ENCODE measurements at places on chromosomes 6 and 20.

GRCh38 chr6:157126183-157127098, 196.9 kb downstream of the TMEM242 start:
- DNase-seq, result no peak

- DNase-seq, result no peak
Measured at GRCh38 chr6:528989-529388, 127.9 kb downstream of the HUS1B start.

GRCh38 chr20:13464702-13465101, 174.0 kb downstream of the TASP1 start:
- no peak for DNase-seq

- DNase-seq, result no peak
Measured at GRCh38 chr6:156659822-156660198, 117.4 kb upstream of the ARID1B start.

DNA sequence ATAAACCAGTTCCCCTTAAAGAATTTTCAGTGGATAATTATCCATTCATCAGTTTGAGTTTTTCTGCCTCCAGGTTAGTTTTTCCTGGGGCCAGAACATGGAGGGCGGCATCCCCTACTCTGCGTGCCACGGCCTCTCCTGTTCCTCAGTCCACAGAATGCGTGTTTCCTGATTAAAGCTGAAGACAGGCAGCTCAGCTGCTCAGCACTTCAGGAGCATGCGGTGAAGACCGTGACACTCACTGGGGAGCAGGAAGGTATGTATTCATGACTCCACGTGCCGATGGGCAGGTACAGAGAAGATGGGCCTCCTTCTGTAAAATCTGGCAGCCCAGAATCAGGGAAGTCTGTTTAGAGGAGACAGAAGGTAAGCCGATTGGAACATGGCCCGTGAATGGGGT, 2.0 kb upstream of the THBS2 start:
- DNase-seq, result no peak

GRCh38 chr20:31674895-31675827, 37.4 kb downstream of the COX4I2 start:
- peak; percentile 84 for DNase-seq

DNA sequence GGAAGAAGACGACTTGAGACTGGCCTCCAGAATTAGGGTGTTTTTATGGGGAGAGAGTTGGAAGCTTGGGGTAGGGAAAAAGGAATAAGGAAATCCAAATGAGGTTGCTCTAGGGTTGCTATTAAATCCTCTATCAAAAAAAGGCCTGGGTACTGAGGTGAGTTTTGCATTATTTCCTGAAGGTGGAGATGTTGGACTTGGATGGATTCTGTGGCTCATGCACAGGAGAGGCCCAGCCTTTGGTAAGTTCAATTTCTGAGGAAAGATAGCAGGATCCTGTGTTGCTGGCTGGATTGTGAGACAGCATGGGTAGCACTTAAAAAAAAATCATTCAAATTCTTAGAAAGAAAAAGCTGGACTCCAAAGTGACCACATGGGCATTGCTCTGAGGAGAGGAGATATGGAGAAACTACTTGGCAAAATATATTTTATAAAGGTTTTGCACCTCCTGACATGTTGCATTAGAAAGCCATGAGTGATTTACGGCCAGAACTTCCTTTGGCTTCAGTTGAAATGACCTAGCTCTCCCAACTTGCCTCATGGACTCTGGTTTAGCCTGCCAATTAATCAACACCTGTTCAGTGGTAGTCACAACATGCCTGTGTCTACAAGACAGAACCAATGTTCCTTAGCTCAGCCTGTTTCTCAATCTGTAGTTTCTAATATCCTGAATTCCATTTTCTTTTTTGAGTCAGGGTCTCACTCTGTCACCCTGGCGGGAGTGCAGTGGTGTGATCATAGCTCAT, 152.1 kb upstream of the RALGAPA2 start:
- no peak for DNase-seq

DNA sequence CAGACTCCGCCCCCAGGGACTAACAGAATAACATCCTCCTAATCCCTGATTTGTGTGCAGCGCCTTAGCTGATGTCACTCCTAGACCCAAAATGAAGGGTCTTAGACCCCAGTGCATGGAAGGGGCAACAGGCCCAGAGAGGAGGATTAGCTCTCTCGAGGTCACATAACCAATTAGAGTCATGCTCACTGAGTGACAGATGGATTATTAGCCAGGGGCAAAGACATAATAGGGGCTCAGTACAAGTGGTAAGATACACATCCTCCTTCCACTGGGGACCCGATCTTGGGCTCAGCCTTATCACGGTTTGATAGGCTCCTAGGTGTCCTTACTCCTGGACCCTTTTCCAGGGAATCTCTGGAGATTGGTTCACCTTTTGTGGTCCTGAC, 858 bp downstream of the TP53INP2 start:
- DNase-seq, result no peak

- no peak for DNase-seq
Measured at GRCh38 chr20:9928281-9928737, 89.4 kb upstream of the PAK5 start.

DNA sequence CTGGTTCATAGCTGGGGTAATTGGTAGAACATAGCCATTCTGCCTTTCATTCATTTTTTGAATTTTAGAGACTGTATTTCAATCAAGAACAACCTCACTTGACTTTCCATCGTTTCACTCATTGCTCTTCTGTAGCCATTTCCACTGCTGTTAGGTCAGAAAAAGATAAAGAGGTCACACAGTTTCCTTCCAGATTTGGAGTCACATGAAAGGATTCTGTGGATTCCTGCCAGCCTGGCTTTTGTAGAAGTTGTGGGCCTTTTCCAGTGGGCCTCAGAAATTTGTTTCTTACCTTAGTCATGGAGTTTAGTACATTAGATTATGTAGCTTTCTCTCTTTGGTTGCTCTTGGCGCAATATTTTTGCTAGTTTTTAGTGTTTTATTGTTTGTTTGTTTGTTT, 157.8 kb downstream of the SASH1 start:
- no peak for DNase-seq

DNA sequence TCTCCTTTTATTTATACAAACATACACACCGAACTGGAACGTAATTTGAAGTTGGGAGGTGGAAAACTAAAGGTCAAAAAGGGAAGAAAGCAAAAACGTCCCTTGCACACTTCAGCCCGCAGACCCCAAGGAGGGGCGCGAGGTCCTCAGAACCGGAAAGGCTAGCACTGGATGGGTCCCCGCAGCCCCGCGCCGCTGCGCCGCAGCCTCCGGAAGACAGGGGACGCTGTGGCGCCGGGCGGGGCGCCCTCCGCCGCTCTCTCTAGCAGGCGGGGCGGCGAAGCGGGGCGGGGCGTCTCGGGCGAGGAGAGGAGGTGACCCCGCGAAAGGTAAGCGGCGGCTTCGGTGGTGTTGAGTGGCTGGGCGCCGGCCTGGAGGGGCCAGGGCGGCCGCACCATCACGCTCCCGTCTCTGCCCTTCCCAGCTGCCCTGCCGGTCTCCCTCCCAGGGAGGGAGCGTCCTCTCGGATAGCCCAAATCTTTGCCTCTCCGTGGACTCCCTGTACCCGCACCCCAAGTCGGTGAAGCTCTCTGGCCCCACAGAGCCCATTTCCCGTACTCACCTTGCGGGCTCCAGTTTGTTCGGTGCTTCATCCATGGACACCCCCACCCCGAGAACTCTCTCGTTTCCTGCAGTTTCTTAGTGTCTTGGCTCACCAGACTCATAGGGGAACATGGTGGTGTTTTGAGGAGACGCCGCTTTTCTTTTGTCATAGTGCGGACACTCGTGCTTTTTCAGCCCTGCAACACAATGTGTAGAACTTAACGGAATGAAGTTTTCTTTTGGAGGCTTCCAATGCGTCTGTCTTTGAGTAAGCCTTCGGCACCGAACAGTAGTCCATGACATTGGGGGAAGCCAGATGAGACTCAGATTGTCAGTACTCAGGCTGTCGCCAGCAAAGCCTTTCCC, at the start of gene SMIM8:
SMIM8 (plus strand) TSS at position 285 of the 909 bp plus-strand sequence. CDS start 14,444 bp downstream, outside the sequence.
- peak; percentile 81 for DNase-seq

- DNase-seq, result no peak
Measured at GRCh38 chr20:50286609-50287008, 96.0 kb downstream of the CEBPB start.

DNA sequence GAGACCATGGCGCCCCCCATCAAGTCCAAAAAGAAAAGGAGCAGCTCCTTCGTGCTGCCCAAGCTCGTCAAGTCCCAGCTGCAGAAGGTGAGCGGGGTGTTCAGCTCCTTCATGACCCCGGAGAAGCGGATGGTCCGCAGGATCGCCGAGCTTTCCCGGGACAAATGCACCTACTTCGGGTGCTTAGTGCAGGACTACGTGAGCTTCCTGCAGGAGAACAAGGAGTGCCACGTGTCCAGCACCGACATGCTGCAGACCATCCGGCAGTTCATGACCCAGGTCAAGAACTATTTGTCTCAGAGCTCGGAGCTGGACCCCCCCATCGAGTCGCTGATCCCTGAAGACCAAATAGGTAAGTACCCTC, 41.7 kb upstream of the NAA20 start:
- DNase-seq, result no peak

- DNase-seq, result no peak
Measured at GRCh38 chr20:11401988-11402387, 515.7 kb upstream of the BTBD3 start.

- no peak for DNase-seq
Measured at GRCh38 chr20:23857962-23858595, 21.5 kb downstream of the CST5 start.

DNA sequence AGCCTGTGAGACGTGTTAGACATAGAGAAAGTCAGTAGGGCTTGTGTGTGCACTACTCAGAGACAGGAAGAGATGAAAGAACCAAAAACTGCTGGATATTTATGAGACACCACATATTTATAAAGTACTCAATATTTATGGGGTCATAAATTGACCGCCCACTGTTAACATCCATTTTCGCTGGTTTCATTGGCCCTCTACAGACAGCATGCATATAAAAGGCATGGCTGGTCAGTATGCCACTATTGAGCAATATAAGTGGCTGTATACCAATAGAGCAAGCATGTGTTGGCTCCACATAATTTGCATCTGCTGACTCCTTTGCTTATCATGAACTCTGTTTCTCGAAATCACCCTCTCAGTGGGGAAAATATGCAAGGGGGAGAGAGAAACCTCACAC, 110.3 kb upstream of the BTN3A2 start:
- DNase-seq, result no peak

DNA sequence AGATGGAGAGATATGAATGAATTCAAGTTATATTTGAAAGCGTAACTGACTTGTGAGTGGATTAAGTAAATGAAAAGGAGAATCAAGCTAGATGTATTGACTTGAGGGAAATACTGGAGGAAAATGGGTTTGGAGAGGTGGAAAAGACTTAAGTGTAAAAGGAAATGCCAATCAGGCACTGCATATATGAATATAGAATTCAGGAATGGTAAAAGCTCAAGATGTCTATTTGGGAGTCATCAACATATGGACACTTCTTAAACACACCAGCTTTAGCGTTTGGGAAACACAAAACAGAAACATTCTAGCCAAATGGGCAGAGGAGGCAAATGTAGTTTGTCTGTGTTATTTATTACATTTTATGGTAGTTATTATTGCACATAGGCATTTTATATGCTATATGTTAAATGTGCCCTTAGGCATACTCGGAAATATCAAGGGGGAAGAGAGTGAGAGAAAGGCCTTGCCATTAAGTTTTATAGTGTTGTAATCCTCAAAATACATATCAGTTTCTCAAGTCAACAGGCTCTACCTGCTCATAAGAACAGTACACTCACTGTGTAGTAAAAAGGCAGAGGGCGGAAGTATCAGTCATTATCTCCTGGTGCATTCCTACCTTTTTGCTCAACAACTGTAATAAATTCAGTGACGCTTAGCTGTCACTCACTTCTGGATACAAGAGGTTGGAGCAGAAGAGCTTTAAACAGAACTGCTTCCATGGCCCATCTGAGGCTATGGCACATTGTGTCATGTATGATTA, 33.7 kb upstream of the ME1 start:
- DNase-seq, result no peak

GRCh38 chr6:7750197-7750596, 24.3 kb downstream of the BMP6 start:
- no peak for DNase-seq

DNA sequence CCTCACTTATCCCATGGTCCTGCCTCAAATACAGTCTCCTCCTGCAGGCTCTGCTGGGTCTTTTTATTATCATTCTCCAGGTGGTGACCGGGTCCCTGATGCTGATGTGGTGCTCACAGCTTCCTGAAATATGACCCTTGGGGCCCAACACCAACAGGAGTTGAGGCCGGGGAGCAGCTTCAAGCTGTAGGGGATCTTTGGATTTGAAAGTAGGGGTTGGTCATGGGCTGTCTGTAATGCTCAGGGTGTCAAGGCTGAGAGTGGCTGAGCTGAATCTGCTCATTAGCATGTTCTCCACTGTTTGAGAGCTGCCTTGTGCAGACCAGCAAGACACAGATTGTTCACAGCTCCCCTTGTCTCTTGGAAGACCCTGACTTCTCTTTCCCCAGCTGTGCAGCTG, 35.5 kb downstream of the HLA-F start:
- no peak for DNase-seq

DNA sequence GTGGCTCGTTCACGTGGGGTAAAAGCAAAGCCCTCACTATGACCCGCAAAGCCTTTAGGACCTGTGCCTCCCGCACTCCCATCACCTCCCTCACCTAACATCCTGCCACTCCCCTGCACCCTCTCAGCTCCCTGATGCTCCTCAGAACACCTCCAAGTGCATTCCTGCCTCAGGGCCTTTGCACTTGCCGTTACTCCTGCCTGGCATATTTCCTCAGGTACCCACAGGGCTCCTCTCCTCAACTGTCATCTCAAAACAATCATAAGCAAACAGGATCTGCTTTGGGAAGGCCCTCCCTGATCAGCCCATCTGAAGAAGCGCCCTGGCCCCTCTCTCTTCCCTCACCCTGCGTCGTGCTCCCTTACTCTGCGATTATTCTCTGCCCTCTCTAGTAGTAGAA, 49.1 kb downstream of the FGD2 start:
- DNase-seq, result no peak

DNA sequence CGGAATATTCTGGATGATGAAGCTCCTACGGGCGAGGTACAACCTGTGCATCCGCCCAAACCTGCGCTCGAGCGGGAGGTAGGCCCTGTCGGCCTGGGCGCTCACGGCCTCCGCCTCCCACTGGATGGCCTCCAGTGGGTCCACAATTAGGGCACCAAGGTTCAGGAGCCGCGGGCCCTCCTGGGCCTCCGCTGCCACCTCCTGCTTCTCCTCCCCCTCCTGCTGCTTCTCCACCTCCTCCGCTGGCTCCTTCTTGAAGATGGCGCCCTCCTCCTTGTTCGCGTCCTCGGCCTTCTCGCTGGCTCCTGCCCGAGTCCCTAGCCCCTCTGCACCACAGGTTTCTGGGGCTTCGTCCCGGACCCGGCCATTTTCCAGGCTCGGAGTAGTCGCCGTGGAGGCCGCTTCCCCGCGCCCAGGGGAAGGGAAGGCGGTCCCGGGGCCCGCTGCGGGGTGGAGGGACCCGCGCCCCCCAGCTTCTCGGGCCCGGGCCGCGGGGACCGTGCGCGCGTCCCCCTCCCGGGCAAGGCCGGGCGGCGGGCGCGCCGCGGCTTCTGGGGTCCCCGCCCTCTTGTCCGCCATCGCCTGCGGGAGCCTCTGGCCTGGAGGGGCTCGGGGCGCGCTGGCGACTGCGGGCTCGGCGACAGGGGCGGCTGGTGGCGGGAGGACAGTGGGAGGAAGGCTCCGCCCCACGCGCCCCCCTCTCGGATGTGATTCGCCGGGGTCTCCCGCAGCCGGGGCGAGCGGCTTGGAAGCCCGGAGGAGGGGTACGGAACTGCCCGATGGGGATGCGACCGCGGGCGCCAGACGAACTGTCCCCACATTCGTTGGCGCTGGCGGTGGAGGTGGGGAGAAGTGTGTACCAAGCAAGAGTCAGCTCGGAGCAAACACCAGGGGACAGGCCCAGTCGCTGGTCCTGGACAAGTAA, 17.6 kb downstream of the PLAGL2 start:
- peak; percentile 27 for DNase-seq

All from CD4-positive, alpha-beta T cell (primary cell).